ENCODE measurements at places on chromosomes 6 and 20.

GRCh38 chr20:19435316-19435715 lies 222.9 kb downstream of the SLC24A3 start:
- DNase-seq: no peak

- DNase-seq: no peak
Observed at GRCh38 chr20:4782378-4782772, 60.7 kb downstream of the PRND start.

- DNase-seq: no peak
Observed at GRCh38 chr6:12359036-12359435, 68.9 kb downstream of the EDN1 start.

- peak; percentile 88 for DNase-seq
Observed at GRCh38 chr6:25173951-25174474, 105.2 kb upstream of the CARMIL1 start.

Data from retinal pigment epithelial cell (primary cell).